T-helper 2 cell (primary cell): ENCODE measurements at places on chromosomes 3 and 15.

GRCh38 chr3:27720899-27721716 is 1.0 kb downstream of the EOMES start:
- DNase-seq, result no peak

DNA sequence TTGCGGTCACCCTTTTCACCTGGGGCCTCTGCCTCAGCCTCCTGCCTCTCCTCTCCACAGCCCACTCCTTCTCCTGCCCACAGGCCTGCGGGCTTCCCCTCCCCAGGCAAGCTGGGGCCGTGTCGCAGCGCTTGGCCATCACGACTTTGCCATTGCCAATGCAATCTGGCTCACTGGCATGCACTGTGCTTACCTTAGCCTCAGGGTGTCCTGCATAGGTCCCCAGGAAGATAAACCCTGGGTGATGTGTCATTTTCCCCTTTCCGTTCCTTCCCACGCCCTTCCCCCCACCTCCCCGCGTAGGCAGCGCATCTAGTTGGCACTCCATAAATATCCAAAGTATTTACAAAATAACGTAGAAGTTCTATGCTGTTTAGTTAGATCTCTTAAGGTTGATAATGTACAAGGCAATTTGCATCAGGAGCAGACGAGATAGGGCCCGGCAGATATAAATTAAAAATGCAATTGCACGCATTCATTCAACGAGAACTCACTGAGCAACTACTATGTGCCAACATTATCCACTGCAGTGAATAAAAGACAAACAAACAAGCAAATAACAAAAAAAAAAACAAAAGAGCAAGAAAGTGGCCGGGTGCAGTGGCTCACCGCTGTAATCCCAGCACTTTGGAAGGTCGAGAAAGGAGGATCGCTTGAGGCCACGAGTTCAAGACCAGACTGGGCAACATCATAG is 973 bp upstream of the COPG1 start:
- no peak for DNase-seq

GRCh38 chr15:45251888-45252287 is at the start of gene SLC28A2:
SLC28A2 (plus strand) TSS chr15:45252234; CDS start chr15:45253216, 982 bp downstream.
- no peak for DNase-seq

GRCh38 chr3:16665282-16665741 is 60.1 kb upstream of the DAZL start:
- DNase-seq, result no peak
